ENCODE measurements at places on chromosomes 7 and 10.

DNA sequence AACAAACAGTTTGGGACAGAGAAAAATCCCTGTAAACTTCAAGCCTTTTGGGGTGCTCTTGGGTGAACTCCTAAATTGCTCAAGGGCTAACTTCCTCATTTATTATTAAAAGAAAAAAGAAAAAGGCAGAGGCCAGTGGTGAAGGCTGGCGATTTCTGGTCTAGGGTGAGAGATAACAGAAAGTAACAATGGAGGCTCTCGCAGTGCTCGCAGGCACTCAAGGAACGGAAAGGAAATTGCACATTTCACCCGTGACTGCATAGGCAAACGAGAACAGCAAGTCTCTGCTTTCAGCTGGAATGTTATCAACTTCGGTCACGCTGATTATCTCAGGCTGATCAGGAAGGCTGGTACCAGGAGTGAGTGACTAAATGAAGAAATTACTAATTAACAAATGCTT, 70.7 kb downstream of the PRKAG2 start:
- DNase-seq: no peak

- DNase-seq: no peak
Observed at GRCh38 chr10:133475425-133475734, 21.6 kb downstream of the SCART1 start.

DNA sequence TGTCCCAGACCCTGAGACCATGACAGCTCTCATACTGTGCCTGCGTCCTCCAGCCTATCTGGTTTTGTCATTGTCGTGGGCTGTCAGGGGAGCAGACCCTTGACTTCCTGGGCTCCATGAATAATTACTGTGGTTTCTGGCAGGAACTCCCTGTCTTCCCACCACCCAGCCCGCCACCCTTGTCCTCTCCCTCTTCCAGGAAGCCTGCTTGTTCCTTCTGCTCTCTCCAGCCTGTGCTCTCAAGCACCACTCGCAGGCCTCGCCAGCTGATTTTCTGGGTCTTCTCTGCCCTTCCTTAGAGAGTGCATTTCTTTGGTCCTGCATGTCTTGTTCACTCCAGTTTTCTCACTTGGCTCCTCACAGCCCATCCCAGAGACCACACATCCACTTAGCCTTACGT, 224.5 kb upstream of the INHBA start:
- DNase-seq: no peak

DNA sequence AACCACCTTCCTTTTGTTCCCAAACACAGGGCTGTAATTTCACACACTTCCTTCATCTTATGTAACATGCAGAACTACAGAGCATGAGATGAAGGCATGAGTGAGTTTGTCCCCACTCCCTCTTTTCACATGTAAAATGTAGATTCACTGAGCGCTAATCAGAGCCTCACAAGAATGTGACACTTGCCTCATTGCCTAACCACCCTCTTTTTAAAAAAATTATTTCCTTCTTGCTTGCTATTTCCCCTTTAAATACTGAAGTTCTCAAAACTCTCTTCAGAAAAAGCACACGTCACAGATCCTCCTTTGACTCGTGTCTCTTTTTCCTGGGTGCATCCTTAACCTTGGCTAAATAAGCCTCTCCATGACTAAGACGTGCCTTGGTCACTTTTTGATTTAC, 121.2 kb upstream of the TARP start:
- no peak for DNase-seq
